ENCODE measurements at places on chromosomes 1 and 21. TPM values are rescaled to one million over a fixed set of nuclear protein-coding genes. Genes with fewer than 3 reads are reported as not detected.

DNA sequence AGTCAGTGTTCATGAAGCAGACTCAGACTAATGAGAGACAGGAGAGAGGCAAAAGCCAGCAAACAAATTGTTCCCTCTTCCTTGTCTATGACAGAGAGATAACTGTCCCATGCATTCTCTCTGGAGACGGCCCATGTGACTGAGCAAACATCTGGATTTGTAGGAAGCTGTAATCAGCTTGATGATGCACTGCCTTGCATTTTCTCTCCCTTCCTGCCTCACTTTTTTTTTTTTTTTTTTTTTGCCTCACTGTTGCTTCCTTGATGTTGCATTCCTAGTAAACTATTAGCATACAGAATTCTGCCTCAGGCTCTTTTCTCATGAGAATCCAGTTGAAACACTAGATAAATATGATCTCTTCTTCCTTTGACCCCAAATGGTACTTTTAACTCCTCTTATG, 134.5 kb downstream of the HHIPL2 start:
- H3K36me3 ChIP-seq: no peaks in the 10 kb centered on the region
- H3K27ac ChIP-seq: no peak overlapping the region
- H3K4me3 ChIP-seq: no peak overlapping the region
- no peak for DNase-seq

DNA sequence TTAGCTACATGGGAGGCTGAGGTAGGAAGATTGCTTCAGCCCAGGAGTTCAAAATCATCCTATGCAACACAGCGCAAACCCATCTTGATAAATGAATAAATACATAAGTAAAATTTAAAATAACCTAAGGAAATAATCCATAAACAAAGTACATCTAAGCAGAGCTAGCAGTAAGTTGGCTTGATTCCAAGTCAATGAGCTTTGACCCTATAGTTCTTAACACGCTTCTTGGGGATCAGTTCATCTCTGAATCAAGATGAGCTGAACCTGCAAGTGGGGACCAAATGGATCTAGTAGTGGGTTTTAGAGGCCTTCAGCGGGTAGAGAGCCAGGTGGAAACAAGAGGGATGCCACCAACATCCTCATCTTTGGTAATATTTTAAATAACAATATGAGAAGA, 31.5 kb upstream of the PHGDH start:
- no peak overlapping the region for H3K4me3 ChIP-seq
- H3K27me3 ChIP-seq: no peaks in the 10 kb centered on the region
- DNase-seq: no peak
- no peak overlapping the region for H3K27ac ChIP-seq
- H3K4me1 ChIP-seq: no peaks in the 10 kb centered on the region

The RRP1 gene
- total RNA-seq: 31.5 TPM

The DISP3 gene
- not detected for total RNA-seq

The AJAP1 gene
- 2.0 TPM for total RNA-seq

GRCh38 chr1:161739865-161740566, 9.6 kb upstream of the DUSP12 start:
- H3K27ac ChIP-seq: no peak overlapping the region
- no peaks in the 10 kb centered on the region for H3K4me1 ChIP-seq
- no peak overlapping the region for H3K4me3 ChIP-seq
- H3K36me3 ChIP-seq: no peaks in the 10 kb centered on the region

The BOLA1 gene
- 16.3 TPM for total RNA-seq

DNA sequence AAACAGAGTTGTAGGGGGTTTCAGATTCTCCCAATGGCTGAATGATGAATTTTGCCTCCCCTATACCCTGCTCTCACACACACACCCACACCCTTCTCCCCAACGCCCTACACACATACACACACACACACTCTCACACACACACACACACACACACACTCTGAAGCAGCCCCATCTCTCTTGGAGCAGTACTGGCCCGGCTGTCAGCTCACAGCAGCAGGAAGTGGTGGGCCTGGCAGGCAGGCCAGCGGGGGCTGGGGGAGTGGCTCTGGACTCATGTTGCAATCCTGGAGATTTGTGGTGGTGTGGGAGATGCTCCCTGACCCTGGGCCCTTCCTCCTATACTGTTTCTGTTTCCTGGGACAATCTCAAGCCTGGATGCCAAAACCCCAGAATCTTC, 2.2 kb downstream of the IKBKE start:
- H3K4me3 ChIP-seq: no peak overlapping the region
- H3K36me3 ChIP-seq: no peaks in the 10 kb centered on the region
- H3K4me1 ChIP-seq: peaks cover 8% of the 10 kb centered on the region
- no peak overlapping the region for H3K27ac ChIP-seq
- peak; percentile 56 for DNase-seq

DNA sequence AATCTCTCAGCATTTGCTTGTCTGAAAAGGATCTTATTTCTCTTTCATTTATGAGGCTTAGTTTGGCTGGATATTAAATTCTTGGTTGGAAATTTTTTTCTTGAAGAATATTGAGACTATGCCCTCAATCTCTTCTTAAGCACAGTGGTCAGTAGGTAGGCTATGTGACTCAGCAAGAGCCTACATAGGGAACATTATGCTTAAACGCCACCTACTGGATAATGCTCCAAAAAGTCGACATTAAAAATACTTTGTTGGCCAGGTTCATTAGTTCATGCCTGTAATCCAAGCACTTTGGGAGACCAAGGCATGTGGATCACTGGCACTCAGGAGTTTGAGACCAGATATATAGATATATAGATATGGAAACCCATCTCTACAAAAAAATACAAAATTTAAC, 678.0 kb upstream of the USP24 start:
- H3K36me3 ChIP-seq: no peaks in the 10 kb centered on the region
- H3K4me1 ChIP-seq: no peaks in the 10 kb centered on the region
- no peak overlapping the region for H3K4me3 ChIP-seq

- no peak for DNase-seq
- peaks cover 7% of the 10 kb centered on the region for H3K4me1 ChIP-seq
- H3K4me3 ChIP-seq: no peak overlapping the region
- no peaks in the 10 kb centered on the region for H3K36me3 ChIP-seq
- H3K27ac ChIP-seq: peak overlapping the region; percentile 50
These were observed 31.4 kb downstream of the VASH2 start for GRCh38 chr1:212981571-212982328.

DNA sequence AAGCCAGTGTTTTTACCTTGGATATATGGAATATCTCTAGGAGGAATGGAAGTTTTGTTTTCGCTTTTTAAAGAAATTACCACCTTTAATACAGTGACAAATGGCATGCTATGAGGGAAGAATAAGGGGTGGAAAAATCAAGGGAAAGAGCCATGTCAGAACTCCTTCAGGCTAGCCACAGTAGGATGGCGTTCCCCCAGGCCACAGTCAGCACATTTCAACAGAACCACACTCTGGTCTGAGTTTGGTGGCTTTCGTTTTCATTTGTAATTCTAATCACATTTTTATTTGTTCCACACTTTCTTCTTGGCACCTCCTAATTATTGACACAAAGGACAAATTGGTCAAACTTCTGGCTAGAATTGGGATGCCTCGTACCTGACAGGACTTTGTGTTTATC, 60.3 kb upstream of the RCOR3 start:
- no peaks in the 10 kb centered on the region for H3K4me1 ChIP-seq
- DNase-seq: no peak
- no peaks in the 10 kb centered on the region for H3K36me3 ChIP-seq
- no peaks in the 10 kb centered on the region for H3K27me3 ChIP-seq

The MROH9 gene
- total RNA-seq: not detected

DNA sequence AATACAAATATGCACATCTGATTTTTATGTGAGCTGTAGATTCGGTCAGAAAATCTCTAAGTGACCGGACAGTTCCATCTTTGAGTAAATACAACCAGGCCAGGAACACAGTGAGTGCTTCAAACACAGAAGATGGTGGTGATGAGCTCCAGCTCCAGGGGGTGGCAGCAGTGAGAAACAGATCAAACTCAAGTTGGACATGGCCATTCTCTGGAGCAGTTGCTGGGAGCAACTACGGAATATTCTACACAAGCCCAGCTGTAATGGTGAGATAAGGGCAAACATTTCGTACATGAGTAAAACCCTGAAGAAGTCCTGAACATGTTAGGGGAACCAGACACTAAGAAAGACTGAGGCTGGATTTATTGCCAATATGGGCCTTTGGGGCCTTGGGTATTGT, 100.7 kb downstream of the BARHL2 start:
- H3K4me1 ChIP-seq: no peaks in the 10 kb centered on the region
- H3K27ac ChIP-seq: no peak overlapping the region
- no peaks in the 10 kb centered on the region for H3K27me3 ChIP-seq
- no peak for DNase-seq
- H3K36me3 ChIP-seq: no peaks in the 10 kb centered on the region

- H3K27me3 ChIP-seq: no peaks in the 10 kb centered on the region
- H3K4me1 ChIP-seq: no peaks in the 10 kb centered on the region
- no peak for DNase-seq
- H3K36me3 ChIP-seq: no peaks in the 10 kb centered on the region
- H3K4me3 ChIP-seq: no peak overlapping the region
These were observed 74.1 kb downstream of the ADARB1 start for GRCh38 chr21:45148316-45148990.
